ENCODE measurements at places on chromosomes 7 and 10.

- DNase-seq, result peak; percentile 78
These were observed 3.1 kb downstream of the FLNC start for GRCh38 chr7:128833148-128833945.

DNA sequence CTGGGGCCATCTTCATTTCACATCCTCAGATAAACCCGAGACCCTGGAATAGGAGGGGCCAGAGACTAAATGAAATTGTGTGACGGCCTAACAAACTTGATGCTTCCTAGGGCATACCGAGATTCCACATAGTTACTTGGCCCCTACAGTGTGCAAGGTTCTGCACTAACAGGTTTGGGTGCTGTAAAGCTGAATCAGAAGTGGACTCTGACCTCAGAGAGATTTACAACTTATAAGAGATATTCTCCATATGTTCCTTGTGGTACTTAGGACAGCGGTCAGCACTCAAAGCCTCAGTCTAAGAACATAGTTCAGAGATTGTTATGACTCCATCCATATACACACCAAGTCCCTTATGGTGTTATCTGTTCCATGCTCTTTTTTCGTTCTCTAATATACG, 55.1 kb upstream of the FHIP2A start:
- no peak for DNase-seq

DNA sequence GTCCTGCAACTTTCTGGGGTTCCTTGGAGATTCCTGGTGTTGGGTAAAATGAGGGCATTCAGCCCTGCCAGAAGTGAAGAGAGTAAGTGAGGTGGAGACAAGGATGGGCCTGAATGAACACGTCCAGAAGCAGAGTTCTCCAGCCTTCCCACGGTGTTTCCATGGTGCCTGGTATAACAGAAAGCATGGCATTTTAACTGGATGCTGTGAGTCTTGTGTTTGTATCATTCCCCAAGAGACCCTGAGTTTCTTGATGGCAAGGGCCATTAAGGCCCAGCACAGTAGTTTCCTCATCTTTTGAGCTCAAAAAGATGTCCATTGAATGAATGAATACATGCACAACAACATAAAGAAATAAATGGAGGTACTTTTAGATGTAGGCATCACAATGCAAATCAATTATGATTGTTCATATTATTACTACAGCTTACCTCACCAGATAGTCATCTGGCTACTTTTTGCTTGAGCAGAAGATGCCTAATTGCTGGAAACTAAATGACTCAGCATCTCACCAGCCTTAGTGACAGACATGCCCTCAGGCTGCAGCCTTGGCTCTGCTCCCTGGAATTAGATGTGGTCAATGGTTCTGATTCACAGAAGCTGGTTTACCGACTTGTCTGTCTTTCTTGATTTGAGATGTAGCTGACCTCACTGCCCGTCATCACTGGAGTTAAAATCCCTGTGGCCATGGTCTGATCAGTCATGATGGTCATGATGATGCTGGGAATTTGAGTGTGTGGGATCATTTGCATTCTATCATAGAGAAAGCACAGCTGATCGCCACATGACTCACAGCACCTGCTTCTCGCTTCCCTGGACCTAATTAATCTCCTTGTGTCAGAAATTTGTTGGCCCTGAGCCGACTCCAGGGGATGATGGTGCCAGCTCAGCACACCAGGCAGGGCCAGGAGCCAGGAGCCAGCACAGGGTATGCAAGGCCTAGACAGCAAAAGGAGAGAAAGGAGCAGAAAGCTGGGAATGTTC, 83.9 kb downstream of the CXCL12 start:
- DNase-seq, result no peak

DNA sequence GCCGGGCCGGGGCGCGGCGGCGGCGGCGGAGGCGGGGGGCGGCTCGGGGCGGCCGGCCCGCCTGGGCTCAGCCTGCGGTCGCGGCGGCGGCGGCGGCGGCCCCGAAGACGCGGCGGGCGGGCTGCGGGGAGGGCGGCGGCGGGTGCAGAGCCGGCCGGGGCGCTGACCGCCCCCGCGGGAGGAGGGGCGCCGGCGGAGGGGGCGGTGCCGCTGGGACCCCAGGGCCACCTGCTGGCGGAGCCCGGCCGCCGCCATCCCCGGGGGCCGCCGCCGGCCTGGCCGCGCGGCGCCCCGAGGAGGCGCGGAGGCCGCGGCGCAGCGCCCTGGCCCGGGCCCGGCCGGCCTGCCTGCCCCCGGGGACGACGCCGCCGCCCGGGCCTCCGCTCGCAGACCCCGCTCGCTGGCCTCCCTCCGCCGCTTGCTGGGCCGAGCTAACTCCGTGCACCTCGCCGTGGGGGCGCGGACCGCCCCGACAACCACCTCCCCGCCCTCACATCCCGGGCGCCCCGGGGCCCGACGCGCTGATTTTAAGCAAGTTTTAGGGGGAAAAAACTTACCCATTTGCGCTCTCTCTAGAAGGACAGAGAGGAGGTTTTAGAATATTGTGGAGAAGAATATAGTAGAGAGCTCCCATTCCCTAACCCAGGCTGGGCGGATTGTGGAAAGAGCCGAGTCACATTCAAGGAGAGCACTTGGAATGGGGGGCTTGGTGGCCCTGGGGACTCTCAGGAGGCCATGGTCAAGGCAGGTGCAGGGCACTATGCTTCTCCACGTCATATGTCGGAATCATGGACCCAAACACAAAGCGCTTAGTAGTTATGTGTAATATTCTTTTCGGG, at the start of gene BEND7:
Gene BEND7 (minus strand): TSS at position 140 of the 839 bp plus-strand sequence. CDS start 481 bp downstream, outside the sequence.
- DNase-seq, result no peak

- DNase-seq, result no peak
These were observed 254.1 kb downstream of the TNS3 start for GRCh38 chr7:47327698-47328391.

DNA sequence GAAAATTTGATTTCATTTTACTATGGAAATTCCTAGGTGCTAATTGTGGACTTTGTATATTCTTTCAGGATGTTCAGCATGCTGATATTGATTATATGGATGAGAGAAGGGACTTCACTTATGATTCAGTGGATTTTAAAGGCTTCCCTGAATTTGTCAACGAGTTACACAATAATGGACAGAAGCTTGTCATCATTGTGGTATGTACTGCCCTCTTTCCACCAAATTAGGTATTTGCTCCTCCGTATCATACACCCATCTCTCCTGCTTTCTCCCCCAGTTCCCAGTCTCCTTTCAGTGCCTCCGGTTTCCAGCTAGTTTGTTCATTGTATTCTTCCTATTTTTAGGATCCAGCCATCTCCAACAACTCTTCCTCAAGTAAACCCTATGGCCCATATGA, 34.6 kb downstream of the MGAM start:
- DNase-seq, result peak; percentile 32
